ENCODE measurements at places on chromosomes 7 and 10.

GRCh38 chr7:56079450-56080185 lies 13.1 kb downstream of the PHKG1 start:
- no peak for DNase-seq

DNA sequence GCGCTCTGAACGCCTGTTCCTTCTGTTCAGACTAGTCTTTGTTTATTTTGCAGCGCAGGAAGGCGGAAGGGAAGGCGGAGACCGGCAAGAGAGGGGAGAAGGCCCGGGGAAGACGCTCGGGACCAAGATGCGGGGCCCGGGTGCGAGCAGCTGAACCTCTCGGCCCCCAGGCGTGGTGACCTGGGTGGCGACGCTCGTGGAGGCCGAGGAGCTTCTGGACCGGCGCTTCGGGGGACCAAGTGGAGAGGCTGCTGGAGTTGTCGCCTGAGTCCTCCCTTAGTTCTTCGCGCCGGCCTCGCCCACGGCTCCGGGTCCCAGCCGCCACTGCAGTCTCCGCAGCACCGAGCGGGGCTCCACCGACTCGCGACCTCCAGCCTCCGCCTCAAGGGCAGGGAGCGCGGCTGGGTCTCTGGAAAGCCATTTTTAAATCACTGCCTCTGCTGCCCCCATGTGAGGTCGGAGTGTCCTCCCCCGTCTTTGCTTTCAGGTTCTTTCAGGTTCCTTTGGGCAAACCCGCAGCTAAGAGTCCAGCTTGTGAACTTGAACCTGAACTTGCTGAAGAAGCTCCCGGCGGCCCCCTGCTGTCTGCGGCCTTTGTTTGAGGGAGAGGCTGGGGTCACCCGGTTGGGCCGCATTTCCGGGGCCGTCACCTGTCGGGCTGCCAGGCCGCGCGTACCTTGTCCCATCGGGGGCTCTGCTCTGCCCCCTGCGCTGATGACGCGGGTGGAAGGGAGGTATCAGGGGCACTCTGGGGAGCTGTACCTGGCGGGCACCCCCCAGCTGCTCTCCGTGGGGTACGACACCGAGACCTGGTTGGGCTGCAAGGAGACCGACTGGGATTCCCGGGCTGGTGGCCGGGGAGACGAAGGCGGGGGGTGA lies 136.0 kb downstream of the KIF20B start:
- no peak for DNase-seq

GRCh38 chr10:125980521-125981035 lies 84.2 kb downstream of the FANK1 start:
- no peak for DNase-seq

GRCh38 chr10:100980311-100980710 lies 7.0 kb downstream of the MRPL43 start:
- no peak for DNase-seq

- no peak for DNase-seq
These were observed 53.0 kb upstream of the OPALIN start for GRCh38 chr10:96411716-96412320.

GRCh38 chr7:107043491-107043890 lies 1.0 kb upstream of the PRKAR2B start:
- DNase-seq: no peak

GRCh38 chr10:2978111-2978510 lies 89.2 kb upstream of the PFKP start:
- no peak for DNase-seq

DNA sequence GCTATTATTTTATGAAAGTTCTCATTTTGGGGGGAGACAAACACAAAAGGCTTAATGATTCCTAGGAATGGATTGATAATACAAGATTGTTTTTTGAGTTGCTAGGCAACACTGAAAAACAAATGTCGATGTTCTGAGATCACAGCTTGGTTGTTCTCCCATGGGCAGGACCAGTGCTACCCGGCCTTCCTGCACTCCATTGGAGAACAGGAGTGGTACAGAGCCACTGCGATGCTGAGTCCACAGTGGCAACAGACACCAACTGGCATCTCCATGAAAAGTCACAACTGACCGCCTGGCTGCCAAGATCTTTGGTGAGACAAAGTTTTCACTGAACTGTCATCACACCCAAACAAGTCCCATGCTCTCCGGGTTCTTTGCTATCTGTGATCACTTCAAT lies 68.9 kb upstream of the NMT2 start:
- DNase-seq: no peak

- no peak for DNase-seq
These were observed 541 bp upstream of the DENND10 start for GRCh38 chr10:119103241-119103902.

DNA sequence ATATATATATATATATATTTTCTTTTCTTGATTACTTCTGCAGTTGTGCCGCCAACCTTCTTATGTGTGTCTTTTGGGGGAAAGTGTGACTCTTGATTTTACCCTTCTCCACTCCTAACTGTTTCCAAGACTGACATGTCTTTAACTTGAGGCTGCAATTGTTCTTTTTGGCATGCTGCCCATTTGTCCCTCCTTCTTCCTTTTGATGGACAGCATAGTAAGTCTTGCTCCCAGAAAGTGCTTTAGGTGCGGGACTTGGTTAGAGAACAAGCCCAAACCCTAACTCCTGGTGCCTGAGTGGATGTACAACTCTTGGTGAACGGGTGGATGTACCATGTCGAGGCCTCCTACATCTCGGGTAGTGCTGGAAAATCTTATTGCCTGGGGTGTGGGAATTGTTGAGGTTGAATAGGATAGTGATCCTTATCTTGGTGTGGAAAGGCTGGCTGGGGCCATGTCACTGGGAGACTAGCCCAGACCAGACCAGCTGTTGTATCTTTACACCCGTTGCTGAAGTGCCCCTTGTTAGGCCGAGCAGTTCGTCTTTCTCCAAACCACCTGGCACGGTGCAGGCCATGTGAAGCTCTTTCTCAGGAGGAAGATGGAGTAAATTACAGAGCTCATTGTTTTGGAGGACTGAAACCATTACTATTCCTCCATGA lies 16.3 kb downstream of the TCF7L2 start:
- no peak for DNase-seq

DNA sequence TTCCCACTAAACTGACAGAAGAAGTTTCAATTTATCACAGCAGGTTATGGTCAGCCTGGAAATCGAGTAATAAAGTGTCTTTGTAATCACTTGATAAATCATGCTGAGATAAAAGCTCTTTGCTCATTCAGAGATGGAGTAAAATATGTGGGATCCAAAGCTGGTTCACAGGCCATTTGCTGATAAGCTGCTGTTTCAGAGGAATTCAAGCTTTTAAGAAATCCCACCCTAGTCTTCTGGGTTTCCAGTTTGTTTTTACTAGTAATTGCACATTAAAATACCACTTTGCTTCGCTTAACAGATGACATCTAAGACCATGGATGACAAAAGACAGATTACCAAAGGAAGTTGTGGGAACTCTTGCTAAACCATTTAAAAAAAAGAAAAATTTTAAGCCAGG lies 37.4 kb upstream of the CDK6 start:
- DNase-seq: no peak

GRCh38 chr7:110943701-110944345 lies 147.1 kb upstream of the LRRN3 start:
- no peak for DNase-seq

DNA sequence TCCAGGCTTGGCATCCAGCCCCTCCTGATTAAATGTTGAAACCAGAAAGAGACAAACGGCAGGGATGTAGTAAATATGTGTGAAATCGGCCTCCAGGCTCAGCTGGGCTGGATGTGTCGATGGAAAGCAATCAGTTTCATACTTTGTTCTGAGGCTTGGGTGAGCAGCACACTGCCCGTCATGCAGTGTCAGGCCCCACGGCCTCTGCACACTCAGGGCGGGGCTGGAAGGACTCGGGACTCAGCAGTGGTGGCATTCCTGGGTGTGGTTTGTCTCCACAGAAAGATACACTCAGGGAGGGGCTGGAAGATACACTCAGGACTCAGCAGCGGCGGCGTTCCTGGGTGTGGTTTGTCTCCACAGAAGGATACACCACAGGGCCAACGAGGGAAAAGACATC lies 22.0 kb downstream of the ADGRA1 start:
- no peak for DNase-seq

DNA sequence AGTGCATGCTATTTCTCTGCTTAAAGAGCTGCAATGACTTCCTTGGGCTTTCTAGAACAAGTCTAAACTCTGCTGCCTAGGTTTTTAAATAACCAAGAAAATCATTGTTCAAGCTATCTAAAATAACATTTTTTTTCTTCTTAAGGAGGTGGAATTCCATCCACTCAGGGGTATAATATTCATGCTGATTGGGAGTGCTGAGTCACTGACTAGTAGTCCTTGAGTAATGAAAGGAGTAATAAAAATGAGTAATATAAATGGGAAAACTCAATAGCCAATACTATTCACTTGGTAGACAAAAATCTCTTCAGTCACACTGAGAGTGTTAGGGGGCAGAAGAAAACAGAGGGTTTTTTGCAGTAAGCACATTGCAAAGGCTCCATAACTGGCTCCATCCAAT lies 72.0 kb downstream of the GFRA1 start:
- DNase-seq: no peak

- no peak for DNase-seq
These were observed 73.6 kb downstream of the MAD1L1 start for GRCh38 chr7:2159176-2159520.

GRCh38 chr7:2198760-2199159 lies 34.0 kb downstream of the MAD1L1 start:
- DNase-seq: no peak

DNA sequence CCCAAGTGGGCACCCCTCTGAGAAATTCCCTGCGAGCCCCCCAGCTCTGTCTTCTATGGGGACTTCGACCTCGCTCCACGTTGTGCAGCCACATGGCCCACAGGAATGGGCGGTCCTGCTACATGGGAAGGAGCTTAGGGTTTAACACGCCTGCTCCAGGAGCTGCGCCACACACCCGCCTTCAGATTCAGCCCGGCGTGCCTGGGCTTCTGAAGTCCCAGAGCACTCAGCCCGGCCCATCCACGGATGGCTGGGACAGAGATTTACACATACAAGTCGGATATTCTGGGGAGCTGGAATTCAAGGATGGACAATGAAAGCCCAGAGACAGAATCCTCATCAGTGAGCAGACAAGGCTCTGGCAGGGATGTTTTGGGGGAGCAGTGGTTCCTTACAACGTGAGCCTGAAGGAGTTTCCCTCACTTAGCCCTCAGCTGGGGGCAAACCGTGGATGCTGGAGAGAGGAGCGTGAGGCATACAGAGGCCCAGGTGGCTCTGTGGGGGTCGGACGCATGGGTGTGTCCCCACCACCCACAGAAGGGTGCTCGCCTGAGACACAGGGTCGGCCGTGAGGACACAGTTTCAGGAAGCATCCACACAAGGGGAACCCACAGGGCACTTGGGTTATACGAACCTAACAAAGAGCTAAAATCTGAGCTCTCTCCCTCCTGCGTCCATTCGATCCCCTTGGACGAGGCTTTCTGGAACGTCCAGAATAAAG lies 372.9 kb downstream of the DNAJB6 start:
- no peak for DNase-seq

DNA sequence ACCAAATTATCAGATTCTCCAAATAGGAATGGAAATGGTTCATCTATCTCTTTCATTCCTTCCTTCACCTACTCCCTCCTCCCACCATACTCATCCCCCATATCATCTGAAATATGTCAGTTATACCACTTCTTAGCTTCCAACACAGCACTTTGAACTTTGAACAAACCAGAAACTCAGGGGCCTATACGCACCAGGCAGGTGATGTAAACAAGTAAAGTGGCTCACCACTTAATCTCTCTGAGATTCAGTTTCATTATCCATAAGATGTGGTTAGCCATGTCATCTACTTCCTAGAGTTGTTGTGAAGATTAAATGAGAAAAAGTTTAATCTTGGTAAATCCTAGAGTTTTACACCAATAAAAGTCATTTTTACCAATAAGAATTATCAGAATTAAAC lies 65.9 kb upstream of the LRRN3 start:
- DNase-seq: no peak

GRCh38 chr7:119514326-119514725 lies 758.6 kb upstream of the KCND2 start:
- no peak for DNase-seq

DNA sequence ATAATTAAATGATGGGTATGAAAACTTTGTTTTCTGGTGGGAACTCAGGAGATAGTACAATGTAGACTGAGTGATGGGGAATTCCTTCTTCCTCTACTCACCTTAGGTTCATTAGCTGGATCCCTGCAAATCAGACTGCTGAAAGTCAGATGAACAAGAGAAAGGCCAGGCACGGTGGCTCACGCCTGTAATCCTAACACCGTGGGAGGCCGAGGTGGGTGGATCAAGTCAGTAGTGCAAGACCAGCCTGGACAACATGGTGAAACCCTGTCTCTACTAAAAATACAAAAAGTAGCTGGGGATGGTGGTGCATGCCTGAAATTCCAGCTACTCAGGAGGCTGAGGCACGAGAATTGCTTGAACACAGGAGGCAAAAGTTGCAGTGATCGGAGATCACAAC lies 28.7 kb upstream of the ST8SIA6 start:
- no peak for DNase-seq

DNA sequence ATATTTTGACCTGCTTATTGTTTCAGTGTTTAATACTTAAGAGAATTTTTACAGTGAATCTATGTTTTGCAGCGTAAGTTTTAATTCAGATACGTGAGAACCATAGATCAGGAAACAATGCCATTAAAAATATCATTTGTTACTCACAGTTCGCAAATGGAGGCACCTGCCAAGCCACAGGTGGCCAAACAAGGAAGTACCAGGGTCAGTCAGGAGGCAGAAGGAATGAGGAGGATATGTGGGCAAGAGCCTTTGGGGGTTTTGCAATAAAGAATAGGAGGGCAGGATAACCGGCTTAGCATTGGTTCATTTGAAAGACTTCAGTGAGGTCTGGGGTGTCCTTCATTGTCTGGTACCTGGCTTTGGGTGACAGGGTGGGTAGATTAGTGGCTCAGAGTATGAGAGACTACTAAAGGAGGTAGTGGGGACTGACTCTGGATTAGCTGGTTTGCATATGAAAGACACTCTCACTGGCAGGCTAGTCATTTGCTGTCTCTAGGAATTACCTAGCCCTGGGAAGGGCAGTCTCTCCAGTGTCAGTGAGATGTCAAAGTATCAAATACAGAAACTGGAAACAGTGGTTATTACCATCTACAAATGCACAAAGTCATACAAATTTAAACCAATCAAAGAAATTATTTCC lies 132.2 kb upstream of the CAV2 start:
- DNase-seq: no peak

- no peak for DNase-seq
These were observed 39.0 kb downstream of the TET1 start for GRCh38 chr10:68598978-68599770.

DNA sequence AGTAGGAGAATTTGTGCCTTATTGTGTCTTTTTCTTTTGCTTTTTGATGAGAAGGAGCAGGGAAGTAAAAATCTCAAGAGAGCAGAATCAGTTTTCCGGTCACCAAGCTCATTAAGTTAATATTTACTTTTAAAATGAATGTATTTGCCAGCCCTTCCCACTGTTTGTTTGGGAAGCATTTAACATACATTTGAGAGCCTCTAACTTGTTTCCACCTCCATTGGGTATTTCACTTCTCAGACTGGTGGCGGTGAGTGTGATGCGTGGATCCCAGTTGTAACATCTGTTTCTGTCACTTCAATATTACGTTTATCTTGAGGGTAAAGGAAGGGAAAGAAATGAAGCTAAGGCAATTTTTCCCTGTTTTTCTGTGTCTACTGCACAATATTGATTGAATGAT lies 22.8 kb downstream of the CDK14 start:
- no peak for DNase-seq

GRCh38 chr10:92750791-92751533 lies 61.2 kb downstream of the HHEX start:
- no peak for DNase-seq

- no peak for DNase-seq
These were observed 3.0 kb downstream of the TMEM273 start for GRCh38 chr10:49185213-49185612.

GRCh38 chr7:118061386-118061785 lies 122.6 kb upstream of the LSM8 start:
- DNase-seq: no peak

- DNase-seq: no peak
These were observed 493.4 kb upstream of the ZMIZ1 start for GRCh38 chr10:78575400-78575799.
